NCI-H1092 (cell line): ENCODE measurements at places on chromosomes 11 and 22.
A peak's percentile ranks its signal among the peaks of the same experiment; 100 is the strongest.

DNA sequence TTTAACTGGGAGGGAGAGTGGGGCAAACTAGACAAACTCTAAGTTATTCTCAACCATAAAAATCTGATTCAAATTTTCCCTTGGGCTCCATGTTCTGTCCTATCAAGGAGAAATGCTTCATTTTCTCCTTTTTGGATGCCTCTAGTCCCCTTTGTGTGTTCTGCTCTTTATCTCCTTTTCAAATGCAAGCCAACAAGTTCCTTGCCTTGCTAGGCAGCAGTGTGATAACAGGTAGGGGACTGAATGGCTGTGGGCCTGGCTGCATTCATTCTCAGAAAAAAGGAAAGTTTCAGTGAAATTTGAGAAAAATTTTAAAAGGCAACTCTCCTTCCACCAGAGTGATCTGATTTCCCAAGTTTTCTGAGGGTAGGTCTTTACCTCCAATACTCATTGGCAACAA lies 26.9 kb upstream of the MMP8 start:
- DNase-seq = no peak

- peak; percentile 9 for DNase-seq
Observed at GRCh38 chr11:86919557-86920210, 35.5 kb downstream of the FZD4 start.

DNA sequence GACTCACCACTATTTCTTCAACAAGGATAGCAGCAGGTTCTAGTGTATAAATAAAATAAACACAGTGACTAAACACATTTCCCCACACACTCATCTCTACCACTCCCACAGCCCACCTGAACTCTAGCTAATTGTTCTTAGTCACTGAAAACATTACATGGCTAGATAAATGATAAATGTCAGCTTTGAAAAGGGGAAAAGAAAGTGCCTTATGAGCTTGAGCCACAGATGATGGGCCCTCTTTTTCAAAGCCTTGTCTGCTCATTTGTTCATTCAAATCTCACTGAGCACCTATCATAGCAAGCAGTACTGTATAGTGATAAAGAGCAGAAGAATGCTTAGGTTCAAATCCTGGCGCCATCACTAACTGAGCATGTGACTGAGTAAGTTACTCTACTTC lies 58.3 kb downstream of the SIK3 start:
- DNase-seq = no peak

DNA sequence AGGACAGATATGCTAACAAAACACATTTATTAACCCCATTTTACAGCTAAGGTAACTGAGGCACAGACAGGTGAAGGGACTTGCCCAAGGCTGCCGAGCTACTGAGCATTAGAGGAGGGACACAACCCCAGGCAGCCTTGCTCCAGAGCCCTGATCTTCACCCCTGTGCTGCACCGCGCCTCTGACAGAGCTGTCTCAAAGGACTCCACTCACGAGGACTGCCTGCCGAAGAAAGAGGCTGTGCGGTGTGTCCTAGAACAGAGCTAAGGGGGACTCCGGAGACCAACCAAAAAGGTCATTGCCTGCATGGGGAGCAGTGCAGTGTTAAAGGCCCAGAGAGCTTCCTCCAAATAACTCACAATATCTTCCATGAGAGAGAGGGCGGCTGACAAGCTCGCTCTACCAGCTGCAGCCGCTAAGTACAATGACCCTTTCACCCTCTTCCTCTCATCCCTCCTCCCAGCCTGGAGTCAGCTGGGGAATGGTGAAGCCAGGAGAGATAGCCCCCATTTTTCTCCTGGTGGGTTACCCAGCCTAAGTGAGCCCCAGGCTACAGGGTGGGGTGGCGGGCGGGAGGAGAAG lies 119.2 kb downstream of the DSCAML1 start:
- no peak for DNase-seq

GRCh38 chr11:7032692-7033091 lies 12.4 kb downstream of the NLRP14 start:
- no peak for DNase-seq

- DNase-seq = peak; percentile 3
Observed at GRCh38 chr22:26367402-26368245, 61.4 kb upstream of the ASPHD2 start.
